ENCODE measurements at places on chromosomes 3 and 15.

- no peak for DNase-seq
These were observed 43.6 kb upstream of the WWTR1 start for GRCh38 chr3:149701206-149701976.

- no peak for DNase-seq
These were observed 650.2 kb downstream of the ZNF385D start for GRCh38 chr3:21100656-21101359.

DNA sequence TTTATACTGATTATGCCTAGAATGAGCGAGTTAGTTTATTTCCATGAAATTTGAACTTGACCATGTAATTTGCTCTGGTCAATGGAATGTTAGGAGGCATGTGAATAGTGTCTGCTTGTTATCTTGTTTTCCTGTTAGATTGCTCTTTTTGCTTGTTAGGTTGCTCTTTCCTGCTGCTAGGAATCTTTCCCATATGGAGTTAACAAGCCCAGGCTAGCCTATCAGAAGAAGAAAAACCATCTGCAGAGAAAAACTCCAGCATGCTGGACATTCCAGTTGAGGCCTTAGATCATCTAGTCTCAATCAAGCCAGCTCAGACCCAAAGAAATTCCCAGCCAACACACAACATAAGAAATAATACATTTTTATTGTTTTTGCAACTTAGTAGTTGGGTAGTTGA, 470.2 kb upstream of the AGTR1 start:
- no peak for DNase-seq

DNA sequence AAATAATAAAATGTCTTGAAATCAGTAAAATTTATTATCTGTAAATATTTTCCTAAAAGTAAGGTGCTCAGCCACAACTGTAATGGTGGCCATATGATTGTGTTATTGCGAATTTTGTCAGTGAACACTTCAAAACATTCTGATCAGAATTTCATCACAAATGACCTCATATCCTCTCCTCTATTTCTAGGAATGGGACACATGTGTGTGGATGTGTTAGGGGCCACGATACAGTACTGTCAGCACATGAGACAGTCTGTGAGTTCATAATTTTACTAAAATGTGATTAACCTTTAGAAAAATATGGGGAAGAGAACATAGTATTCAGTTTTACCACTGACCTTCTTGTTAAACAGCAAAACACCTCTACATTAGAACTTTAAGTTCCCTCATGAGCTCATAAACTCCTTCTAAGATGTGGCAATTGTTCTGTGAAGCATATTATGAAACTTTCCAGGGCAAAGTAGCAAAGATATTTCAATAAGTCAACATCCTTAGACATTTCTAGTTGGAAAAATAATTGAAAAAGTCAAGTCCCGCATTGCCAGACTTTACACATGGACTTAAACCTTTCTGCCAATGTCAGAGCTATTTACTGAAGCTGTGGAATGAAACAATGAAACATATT, 158.2 kb upstream of the ABI3BP start:
- no peak for DNase-seq

DNA sequence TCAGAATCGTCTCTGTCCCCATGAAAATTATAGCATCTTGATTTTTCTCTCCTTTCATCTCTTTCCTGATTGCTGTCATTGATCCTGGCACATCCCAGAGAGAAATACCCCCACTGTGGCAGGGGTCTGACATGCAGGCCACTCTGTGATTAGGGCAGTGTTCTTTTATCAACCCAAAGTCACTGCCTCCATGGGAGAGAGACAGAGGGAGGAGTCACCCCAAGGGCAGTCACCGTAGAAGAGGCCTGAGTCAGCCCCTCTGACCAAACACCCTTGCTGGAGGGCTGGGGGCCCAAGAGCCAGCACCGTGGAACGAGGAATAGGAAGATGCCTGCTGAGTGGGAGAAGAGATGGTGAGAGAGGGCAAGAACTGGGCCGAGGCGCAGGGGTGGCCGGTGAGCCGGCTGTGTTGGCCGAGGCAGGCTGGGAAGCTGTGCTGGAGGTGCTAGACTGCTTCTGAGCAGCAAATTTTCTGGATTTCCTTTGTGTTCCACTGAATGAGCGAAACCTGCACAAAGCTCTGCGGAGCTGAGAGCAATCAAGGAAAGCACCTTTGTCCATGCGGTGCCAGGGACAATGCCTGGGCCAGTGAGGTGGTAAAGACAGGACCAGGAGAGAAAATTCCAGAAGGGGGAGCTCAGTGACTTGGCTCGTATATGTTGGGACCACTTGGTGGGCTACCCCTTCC, 103.8 kb downstream of the ADCY5 start:
- no peak for DNase-seq

- peak; percentile 34 for DNase-seq
These were observed 92.2 kb upstream of the RAP2B start for GRCh38 chr3:153069598-153070510.

DNA sequence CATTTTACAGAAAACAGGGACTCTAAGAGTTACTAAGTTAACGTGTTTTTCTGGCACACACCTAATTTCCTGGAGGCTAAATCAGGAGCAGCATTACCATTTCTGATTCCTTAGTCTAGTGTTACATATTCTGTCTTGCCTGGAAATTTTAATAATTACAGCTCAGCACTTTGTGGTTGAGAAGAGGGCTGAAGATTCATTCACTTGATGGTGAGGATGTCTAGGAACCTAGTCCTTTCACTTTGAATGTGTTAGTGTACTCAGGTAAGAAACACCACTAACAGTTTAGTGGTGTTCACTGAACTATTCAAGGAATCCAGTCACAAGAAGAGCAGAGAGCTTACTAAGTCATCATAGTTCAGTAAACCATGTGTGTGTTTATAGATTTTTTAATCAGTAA, 102.8 kb downstream of the STT3B start:
- no peak for DNase-seq

DNA sequence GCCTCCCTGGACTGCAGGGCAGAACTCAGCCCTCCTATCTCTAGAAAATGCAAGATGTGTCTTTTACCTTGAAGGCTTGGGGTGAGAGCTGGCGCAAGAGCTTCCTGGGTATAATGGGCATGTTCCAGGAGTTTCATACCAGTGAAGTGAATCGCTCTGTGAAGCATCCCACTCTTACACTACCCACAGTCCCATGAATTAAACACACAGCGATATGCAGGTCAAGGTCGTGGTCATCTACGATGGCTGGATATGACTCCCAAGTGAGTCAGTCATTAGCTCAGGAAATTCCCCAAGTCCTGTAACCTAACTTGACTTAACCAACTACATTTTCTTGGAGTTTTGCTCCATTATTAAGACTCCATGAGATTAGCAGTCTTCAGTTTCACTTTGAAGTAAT, 439.7 kb downstream of the NTRK3 start:
- DNase-seq, result no peak
